Activated CD8-positive, alpha-beta memory T cell treated with anti-CD3 and anti-CD28 coated beads for 4 hours (primary cell): ENCODE measurements at places on chromosomes 1 and 21.

GRCh38 chr1:212514056-212514614 lies 81.4 kb downstream of the NENF start:
- no peak for DNase-seq

DNA sequence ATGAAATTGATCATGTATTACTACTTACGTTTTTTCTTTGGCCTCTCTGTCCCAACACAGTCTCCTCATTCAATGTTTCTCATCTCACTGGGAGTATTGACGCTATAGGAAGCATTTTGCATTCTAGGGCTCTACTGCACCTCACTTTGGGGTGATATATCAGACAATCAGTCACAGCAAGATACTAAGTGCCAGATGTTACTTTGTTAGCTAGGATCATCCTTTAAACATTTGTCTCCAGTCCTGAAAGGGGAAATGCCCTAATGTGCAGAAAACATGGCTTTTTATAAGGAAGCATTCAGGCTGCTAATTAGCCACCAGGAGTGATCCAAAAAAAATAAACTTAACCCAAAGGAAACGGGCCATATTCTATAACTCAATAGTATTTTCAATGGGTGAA lies 409.1 kb downstream of the RWDD3 start:
- no peak for DNase-seq

GRCh38 chr1:53543778-53544695 lies 84.8 kb downstream of the DMRTB1 start:
- DNase-seq = no peak

GRCh38 chr1:48019714-48020315 lies 22.6 kb upstream of the TRABD2B start:
- no peak for DNase-seq

DNA sequence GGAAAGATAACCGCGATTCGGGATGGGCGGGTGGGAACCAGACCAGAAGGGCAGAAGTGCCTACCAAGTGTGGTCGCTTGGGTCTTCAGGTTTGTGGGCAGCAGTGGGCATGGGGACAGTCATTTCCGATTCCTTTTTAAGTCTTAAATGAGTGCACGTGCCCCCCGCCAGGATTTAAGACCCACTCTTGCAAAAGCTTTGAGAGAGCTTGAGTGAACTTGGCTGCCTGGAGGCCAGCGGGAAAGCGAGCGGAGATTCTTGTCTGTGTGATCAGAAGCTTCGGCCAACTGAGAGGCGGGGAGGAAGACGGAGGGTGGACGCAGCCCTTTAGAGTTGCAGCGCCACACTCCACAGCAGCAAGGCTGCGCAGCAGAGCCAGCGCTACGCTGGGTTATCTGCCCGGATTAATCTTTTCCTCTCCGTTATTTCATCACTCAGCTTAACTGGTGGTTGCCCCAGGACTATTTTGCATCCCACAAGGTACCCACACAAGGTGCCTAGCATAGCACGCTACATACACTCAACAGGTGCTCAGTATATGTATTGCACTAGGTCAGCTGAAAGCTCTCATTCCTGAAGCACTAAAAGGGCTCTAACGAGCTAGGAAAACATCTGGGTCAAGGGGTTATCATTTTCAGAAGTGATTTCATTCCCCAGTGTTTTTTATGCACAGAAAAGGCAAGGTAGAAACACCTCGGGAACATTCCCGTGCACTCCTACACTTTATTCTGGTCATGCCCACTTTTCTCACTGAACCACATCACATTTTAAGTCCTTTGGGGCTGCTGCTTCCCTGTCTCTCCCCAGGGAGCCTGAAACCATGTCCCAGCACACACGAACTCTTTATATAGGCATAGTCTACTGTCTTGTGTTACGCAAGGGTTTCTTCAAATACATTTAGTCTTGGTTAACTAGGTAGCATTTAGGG lies 1.5 kb upstream of the BATF3 start:
- peak; percentile 23 for DNase-seq

GRCh38 chr1:176559878-176560277 lies 96.9 kb downstream of the PAPPA2 start:
- DNase-seq = no peak

DNA sequence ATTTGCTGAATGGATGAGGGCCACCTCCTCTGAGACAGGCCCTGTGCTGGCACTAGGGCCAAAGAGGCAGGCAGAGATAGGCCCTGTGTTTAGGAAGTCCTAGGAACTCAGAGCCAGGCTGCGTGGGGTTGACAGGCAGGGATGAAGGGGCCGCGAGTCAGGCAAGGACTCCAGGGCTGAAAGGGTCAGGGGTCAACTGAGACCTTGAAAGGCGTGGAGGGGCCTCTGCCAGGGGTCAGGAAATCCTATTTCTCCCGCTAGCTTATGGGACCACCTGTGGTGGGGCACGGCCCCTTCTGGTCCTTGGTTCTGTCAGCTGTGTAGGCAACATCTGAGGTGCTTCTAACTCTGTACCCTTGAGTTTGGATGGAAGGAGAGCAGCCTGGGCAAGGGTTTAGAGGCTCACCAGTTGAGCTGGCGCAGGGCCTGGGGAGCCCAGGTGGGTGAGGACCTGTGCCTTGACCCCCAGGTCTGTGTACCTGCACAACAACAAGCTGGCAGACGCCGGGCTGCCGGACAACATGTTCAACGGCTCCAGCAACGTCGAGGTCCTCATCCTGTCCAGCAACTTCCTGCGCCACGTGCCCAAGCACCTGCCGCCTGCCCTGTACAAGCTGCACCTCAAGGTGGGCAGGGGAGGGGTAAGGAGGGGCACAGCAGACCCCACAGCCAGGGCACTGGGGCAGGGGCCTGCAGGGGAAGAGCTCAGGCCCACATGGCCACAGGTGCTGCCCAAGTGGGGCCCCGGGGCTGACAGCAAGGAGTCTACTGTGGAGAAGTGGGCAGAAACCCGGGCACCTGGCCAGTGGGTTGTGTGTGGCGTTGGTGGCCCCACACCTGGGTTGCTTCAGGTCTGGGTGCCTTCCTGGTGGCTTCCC lies 14.9 kb downstream of the PODN start:
- DNase-seq = no peak

- peak; percentile 82 for DNase-seq
Measured at GRCh38 chr1:1059494-1060280, 14.4 kb downstream of the RNF223 start.

DNA sequence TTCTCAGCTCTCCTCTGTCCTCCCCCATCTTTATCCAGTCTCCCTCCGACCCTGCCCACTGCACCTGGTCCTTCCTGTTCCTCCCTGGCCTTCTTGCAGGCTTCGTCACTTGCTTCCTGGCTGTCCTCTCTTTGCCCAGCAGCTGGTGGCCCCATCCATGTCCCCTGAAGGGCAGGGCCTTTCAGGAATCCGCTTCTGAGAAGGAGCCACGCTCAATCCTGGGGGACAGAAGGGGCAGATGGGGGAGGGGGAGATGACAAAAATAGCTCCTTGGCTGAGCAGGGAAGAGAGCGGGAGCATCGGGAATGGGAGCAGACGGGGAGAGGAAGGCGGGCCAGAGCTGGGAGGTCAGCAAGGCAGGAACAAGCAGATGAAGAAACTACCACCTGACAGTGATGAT lies 40.7 kb downstream of the SLC30A1 start:
- no peak for DNase-seq

- no peak for DNase-seq
Measured at GRCh38 chr1:72938408-72938807, 656.1 kb upstream of the NEGR1 start.

GRCh38 chr21:33406493-33406892 lies 3.3 kb downstream of the IFNGR2 start:
- no peak for DNase-seq

DNA sequence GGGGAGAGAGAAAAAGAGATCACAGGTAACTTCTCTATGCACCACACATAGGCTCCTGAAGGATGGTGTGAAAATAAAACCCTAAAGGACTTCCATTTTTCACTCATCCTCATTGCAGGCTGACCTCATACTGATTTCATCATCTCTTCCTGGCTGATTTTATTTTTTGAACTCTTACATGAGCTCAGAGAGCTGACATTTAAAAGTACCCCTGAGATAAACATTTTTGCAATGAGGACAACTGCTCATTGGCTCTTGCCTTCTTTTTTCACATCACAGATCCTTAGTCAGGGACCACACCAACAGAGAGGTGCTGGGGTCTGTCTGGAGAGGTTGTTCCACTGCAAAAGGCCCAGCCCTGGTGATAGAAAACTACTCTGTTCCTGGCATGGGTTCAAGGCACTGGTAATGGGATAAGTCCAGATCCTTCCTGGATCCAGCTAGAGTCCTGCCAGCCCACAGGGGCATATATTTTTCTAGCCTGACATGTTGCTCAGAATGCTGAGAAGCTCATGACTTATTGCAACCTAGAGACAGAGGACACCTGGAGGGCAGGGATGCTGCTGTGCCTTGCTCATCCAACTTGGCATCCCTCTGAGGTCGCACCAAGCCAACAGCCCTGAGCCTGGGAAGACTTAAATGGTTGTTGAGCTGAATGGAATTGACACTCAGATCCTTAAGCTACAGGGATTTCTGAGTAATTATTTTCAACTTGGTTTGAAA lies 360.0 kb downstream of the HHAT start:
- no peak for DNase-seq

DNA sequence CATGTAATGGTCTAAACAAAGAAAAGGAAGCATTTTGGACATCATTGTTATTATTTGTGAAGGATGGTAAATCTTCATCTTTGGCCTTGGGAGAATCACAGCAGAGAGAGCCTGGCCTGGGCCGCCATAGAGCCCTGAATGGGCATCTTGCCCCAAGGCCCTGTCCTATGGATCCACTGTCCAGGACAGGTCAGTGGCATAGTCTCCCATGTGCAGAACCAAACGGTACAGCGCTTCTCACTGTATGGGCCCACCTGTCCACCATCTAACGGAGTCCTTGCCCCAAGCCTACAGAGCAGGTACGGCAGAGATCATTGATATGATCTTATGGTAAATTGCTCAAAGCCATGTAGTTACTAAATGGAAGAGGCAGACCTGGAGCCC lies 185.7 kb downstream of the FOXD2 start:
- DNase-seq = no peak

- DNase-seq = no peak
Measured at GRCh38 chr1:24107462-24108138, 4.3 kb downstream of the MYOM3 start.

DNA sequence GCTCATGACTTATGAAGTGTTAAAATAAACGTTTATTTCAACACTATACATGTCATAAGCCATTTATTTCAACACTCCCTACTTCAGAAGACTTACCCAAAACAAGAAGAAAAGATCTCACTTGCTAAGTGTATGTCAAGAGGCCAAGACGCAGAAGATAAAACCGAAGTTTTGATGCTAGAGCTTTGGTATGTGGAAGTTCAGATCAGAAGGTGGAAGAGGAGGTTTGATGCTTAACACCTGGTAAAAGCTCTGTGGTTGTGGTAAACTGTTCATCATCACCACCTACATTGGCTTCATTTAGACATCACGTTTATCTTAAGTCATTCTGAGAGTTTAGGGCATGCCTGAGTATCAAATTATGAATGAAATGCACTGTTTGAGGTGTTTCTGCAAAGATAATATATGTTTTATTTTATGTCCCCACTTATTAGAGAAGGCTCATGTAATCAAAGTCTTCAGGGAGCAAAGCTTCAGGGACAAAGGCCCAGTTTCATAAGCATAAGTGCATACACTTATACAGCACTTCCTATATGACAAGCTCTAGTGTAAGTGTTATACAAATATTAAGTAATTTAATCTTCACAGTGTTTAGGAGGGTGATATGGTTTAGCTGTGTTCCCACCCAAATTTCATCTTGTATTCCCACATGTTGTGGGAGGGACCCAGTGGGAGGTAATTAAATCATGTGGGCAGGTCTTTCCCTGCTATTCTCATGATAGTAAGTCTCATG lies 533.3 kb downstream of the PTBP2 start:
- no peak for DNase-seq

DNA sequence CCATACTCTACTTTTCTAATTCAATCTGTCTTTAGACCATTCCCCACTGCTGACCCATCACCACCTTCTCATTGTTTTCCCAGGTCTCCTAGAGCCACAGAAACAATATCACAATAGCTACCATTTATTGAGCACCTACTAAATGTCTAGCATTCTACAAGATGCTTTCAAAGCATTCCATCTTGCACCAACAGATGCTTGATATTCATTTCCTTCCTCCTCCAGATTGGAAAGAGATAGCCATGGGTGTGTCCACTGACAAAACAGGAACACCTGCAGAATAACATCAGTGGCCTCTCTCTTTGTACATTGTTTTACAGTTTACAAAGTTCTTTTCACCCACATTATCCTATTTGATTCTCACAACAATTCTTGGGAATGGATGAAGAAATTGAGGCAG lies 2.2 kb downstream of the RAB3B start:
- no peak for DNase-seq

DNA sequence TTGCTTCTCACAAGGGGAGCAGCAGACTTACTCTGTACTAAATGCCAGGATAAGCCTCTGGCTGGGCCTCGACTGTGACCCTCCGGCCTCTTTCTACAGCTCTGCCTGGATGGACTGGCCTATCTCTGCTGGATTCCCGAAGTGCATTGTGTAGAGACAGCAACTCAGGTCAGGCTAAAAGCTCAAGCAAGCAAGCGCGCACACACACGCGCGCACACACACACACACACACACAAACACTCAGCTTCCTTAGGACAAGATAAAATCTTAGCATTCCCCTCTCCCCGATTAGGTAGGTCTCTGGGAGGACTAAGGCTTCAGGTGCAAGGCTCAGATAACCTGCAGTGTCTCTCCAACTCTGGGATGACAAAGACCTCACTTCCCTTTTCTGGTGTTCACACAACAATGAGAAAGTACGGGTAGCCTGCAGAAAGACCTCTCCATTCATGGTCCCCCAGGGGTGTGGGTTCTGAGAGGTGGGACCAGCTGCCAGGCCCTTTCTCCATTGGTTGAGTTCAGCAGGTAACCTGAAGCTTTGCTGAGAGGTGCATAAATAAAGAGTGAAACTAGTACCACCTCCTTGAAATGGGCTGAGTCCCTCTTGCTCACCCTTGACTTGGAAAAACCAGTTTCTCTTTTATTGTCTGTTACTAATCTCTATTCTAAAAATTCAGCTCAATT lies 155.1 kb upstream of the CAMK1G start:
- no peak for DNase-seq

- DNase-seq = no peak
Measured at GRCh38 chr1:215201283-215201682, 118.7 kb downstream of the KCNK2 start.

DNA sequence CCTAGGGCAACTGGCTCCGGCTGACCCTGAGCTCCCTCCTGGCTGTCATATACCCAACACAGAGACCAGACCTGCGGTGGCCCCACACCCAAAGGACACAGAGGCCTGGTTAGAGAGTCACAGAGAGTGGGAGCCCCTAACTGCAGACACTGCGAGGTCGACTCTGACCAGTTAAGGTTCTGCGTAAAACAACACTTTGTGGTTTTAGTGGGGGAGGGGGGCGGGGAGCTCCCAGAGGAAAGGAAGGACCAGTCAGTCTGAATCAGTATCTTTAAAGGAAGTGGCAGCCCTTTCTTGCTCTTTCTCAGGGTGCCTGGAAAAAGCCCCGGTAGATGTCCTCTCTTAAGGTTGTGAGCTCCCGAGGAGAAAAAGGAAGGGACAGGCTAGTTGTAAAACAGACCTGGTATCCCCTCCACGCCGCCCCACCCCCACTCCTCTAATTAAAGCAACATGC lies 2.4 kb downstream of the SSBP3 start:
- no peak for DNase-seq
